ENCODE measurements at places on chromosomes 13 and 19.

GRCh38 chr19:41555748-41556147 lies 20.2 kb upstream of the CEACAM21 start:
- no peak for DNase-seq

- DNase-seq = no peak
Observed at GRCh38 chr13:114226088-114226487, 8.6 kb upstream of the CDC16 start.

- DNase-seq = no peak
Observed at GRCh38 chr19:21439201-21439751, 42.3 kb downstream of the ZNF493 start.

GRCh38 chr13:50384724-50385123 lies 369.5 kb downstream of the KCNRG start:
- no peak for DNase-seq

DNA sequence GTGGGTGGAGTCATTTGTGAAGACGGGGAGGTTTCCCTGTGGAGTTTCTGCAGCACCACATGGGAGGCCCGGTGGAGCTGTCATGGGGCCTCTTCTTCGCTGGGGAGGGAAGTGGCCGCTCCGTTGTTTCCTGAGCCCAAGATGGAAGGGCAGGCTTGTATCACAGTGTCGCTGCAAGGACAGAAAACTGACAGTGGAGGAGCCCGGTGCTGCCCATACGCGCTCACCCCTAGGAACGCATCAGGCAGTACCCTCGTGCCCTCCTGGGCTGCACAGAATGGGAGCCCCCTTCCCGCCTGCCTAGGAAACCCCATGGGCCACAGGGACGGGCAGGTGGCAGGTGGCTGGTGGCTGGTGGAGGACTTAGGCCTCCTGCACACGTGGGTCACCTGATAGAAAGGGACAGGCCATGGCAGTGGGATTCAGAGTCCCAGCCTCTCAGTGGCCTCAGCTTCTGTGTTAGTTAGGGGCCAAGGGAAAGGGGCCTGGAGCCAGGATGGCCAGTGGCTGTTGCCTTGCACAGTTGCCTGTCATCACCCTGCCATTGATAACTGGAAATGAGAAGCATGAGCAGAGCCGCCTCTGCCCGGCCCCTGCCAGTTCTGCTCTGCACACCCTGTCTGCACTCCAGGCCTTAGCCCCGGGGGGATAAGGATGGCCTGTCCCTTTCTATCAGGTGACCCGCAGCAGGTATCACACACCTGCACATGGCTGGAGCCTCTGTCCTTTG lies 7.6 kb downstream of the COL4A2 start:
- DNase-seq = no peak

GRCh38 chr19:30853036-30853435 lies 480.9 kb downstream of the ZNF536 start:
- no peak for DNase-seq

GRCh38 chr13:32443111-32443510 lies 15.2 kb upstream of the N4BP2L1 start:
- peak; percentile 24 for DNase-seq

DNA sequence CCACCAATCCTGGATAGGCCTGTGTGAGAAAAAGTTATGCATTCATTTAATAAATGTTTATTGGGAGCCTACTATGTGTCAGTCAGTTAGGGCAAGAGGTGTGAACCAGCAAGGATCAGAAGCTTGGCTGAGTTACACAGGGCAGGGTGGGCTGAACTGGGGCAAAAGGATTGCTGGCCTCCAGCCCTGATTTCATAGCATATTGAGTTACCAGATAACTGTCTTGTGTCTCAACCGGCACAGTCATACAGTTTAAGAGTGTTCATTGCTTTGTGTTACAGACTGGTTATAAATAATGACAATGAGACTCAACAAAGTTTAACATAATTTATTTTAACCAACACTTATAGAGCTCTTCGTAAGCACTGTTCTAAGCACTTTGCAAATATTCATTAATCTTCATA lies 253.8 kb downstream of the DLEU7 start:
- DNase-seq = no peak

DNA sequence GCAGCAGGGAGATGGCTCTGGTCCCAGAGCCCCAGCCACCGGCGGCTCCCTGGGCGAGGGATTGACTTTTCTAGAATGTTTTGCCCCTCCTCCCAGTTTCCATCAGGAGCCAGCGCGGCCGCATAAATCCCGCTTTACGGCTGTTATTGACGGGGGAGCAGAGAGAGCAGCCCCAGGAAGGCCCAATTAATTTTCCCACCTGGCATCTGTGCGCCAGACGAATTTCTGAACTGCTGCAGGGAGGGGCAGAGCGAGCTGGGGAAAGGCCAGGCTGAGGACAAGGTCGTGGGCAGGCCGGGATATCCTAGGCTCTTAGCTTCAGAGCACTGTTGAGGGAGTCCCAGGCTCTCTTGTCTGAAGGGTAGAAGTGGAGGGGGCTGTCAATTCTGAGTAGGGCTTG lies 24.7 kb downstream of the ZNRF4 start:
- no peak for DNase-seq

- DNase-seq = no peak
Observed at GRCh38 chr19:39867133-39867532, 21.0 kb upstream of the FBL start.

DNA sequence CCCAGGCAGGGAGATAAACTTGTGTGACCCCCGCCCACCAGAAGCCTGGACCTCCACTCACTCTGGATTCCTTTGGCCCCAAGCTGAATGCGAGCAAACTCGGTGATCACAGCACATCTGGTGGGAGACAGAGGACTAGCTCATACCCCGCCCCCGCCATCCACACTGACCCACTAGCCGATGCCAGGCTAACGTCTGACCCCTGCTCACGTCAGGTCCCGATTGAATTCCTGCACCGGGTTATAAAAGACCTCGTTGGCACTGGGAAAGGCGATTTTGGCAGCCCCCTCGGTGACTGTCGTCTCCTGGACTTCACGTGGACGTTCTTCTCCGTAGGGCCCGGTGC lies 631 bp downstream of the TRMT1 start:
- no peak for DNase-seq

DNA sequence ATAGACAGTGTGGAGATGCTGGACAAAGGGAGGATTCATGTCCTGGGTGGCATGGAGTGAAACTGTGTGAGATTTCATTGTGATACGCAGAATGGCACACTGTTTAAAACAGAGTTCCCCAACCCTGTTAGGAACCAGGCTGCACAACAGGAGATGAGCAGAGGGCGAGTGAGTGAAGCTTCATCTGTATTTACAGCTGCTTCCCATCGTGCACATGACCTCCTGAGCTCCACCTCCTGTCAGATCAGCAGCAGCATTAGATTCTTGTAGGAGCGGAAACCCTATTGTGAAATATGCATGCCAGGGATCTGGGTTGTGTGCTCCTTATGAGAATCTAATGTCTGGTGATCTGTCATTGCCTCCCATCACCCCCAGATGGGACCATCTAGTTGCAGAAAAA lies 72.5 kb downstream of the RAP2A start:
- DNase-seq = no peak

DNA sequence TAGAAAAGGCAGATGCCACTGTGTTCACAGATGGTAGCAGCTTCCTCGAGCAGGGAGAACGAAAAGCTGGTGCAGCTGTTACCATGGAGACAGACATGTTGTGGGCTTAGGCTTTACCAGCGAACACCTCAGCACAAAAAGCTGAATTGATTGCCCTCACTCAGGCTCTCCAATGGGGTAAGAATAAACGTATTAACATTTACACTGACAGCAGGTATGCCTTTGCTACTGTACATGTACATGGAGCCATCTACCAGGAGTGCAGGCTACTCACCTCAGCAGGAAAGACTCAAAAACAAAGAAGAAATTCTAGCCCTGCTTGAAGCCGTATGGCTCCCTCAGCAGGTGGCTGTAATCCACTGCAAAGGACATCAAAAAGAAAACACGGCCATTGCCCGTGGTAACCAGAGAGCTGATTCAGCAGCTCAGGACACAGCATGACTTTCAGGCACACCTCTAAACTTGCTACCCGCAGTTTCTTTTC lies 197.7 kb downstream of the ZNF737 start:
- no peak for DNase-seq

DNA sequence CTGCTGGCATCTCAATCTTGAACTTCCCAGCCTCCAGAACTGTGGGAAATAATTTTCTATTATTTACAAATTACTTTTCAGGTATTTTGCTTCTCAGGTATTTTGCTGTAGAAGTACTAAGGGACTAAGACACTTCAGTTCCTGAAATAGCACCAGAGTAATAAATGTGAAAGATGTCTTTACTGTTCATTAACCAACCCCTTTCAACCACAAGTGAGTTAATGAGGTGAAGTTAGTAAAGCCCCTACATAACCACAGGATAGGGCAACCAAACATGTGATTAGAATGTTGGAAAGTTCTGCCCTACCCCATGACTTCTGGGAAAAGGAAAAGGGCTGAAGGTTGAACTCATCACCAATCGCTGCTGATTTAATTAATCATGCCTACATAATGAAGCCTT lies 2.7 kb upstream of the ZNF345 start:
- no peak for DNase-seq

DNA sequence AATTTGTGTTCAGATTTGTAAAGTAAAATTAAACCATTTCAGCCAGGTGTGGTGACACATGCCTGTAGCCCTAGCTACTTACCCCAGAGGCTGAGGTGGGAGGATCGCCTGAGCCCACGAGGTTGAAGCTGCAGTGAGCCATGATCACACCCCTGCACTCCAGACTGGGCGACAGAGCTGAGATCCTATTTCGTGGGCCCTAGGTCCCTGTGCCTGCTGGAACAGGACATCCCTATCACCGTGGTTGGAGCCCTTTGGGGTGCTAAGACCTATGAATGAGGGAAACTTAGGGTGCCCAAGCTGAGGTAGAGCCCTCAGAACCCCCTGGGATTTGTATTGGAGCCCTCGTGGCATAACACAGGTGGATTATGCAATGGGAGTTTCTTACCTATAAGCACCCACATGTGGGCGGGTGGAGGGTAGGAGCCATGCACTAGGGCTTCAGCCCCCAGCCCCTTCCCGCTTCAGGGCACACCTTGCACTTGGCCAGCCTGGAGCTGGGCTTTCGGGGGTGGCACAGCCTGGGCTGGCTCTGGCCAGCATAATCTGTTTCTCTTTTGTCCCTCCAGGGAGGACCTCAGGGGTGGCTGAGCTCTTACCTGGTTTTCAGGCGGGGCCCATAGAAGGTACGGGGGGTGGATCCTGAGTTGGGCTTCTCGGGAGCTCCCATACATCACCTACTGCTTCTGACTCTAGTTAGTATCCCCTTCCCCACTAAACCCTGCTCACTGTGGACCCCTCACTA lies 7.2 kb upstream of the USF2 start:
- DNase-seq = no peak

DNA sequence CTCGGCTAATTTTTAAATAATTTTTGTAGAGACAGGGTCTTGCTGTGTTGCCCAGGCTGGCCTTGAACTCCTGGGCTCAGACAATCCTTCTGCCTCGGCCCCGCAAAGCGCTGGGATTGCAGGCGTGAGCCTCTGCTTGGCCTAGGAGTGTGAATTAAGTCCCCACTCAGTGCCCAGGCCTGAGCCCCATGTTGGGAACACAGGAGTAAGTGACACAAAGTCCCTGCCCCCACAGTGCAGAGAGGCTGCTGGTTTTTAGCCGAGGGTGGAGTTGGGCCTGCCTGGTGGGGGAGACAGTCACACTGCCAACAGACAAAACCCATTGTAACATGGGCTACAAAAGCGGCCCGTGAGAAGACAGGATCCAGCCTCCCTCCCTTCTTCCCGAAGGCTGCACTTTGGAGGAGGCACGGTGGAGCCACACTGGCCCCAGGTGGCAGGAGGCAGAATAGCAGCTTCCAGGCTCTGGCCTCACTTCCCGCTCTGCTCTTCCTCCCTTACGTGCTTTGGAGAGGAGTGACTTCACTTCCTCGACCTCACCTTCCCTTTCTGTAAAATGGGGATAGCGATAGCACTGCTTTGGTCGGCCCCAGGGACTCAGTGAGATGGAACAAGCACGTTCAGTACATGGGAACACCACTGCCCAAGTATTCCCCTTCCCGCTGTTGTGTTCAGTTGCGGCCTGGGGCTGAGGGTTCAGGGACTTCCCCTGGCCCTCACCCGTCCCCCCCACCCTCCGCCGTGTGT lies 15.2 kb upstream of the EHD2 start:
- DNase-seq = peak; percentile 24

DNA sequence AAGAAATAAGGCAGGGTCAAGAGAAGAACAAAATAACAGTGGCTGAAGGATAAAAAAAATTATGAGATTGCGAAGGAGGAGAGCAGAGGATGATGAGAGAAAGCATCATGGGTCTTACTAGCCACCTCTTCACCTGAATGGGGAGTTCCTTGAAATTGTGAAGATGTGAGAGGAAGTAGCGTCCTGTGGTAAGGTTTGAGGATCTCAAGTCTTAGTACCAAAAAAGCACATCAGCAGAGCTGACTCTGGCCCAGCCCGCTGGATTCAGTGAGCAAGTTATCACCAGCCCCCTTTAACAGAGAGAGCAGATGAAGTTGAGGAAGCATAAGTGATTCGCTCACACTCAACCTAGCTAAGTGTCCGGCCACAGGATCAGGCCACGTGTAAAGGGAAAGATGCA lies 61.8 kb downstream of the RXFP2 start:
- no peak for DNase-seq

DNA sequence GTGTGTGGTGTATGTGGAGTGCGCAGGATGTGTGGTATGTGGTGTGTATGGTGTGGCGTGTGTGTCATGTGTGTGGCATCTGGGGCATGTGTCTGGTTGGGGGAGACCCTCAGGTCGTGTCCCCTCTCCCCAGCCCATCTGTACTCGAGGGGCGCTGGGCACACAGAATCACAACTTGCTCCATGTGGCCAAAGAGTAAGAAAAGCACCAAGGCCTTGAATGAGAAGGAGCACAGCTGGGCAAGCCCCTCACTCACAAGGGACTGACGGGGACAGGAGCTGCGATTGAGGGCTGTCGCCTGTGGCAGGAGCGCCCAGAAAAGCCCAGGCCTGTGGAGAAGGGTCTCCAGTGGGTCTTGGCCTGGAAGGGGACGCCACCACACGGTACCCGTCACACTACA lies 62.8 kb downstream of the PEPD start:
- DNase-seq = no peak

GRCh38 chr13:20053016-20053415 lies 94.5 kb downstream of the ZMYM2 start:
- DNase-seq = no peak

DNA sequence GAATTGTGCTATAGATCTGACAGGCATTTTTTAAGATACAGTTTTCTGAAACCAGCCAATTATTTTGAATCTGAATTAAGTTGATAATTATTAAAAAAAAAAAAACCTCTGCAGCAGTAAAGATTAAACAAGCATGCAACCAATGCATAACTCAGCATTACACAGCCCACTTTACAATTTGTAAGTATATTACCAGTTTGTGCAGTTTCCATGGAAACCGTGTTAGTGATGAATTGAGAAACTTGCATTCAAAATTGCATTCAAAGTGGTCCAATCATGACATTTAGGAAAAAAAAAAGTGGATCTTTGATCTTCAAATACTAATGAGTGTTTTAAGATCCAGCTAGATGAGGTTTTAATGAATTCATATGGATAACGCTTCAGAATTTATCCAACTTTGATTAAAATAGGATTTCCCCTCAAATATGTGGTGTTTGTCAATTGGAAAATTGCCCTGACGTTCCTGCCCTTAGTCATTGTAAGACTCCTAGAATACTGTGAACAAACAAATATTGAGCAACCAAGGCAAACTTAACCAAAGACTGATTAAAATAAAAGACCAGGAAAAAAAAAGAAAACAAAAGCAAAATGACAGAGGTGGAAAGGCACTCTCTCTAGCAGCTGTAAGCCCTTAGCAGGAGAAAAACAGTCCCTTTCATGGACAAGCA lies 314.8 kb upstream of the MAB21L1 start:
- no peak for DNase-seq

Measured in T follicular helper cell (primary cell).